Fibroblast of skin of left biceps (primary cell): ENCODE measurements at places on chromosomes 13 and 19.

DNA sequence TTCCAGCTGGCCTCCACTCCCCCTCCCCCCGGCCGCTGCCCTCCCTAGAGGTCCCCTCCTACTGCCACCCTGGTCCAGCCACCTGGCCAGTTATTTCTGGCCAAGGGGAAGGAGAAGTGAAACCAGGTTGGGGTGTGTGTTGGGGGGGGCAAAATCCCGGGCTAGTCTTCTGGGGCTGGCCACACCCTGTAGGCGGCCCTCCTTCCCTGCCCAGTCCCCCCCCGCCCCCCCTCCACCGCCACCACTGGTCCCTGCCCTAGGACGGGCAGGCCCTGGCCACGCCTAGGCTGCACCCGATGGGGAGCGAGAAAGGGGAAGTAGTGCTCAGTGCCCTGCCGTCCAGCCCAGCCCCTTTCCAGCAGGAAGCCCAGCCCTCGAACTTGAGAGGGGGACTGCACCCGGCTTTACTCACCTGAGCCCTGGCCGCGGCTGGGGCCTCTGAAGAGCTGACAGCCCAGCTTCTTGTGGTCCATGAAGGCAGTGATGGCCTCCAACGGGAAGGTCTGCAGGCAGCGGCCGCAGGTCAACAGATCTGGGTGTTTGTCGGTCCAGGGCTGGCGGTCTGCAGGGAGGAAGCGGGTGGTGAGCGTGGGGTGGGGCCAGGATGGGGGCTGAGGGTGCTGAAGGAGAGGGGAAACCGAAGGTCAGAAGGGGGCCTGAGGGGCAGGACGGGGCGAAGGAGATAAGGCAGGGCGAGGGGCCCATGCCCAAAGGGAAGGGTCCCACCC lies 813 bp downstream of the ZNF296 start:
- DNase-seq = no peak

DNA sequence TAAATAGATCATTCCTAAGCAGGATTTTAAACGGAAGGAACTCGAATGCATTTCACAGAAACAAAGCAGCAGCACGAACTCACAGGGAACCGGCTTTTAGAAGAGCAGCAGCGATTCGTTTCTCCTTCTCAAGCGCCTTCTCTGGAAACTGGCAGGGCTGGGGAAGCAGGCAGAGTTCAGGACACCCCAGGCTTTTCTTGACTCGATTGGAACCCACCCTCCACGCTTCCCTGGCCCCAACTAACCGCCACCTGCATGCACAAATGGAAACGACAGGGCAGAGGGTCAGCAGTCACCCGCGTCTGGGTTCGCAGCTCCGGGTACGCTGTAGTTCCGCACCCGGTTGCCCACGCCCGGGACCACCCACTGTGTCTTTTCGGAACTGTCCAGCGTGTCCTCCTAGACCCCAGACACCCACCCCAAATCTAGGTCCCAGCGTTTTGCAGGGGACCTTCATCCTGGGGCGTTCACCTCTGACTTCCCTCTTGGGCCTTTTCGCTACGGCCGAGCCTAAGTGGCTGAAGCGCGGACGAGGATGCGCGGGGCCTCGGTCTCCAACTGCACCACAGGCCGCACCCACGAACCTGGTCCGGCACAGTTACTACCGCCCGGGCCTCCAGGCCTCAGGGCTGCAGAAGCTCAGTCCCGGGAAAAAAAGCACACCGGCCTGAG lies 500 bp downstream of the ZFP30 start:
- DNase-seq = no peak

DNA sequence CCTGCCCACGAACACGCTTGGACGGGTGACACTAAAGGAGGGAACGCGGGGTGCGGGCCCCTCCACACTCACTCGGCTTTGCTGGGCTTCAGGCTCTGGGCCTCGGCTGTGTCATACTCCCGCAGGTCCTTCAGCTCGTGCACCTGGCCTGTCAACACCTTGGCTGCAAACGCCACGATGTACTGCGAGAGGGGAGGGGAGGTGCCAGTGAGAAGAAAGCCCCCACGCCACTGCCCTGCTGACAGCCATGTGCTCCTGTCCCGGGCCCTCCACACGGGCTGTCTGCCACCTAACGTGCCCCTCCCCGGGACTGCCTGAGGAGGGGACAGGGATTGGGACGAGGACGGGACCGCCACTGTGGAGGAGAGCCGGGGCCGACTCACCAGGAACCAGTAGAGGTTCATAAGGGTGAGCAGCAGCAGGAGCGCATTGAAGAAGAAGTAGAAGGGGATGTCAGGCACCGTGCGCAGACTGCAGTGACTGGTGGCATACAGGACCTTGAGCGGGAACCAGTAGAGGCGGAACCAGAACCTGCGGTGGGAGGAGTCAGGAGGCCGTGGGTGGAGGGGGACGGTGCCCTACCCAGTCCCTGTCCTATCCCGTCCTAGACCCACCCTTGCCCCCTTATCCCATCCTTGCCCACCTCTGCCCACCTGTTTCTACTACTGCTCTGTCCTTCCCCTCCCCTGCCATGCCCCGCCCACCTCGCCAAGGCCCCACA lies 16.9 kb downstream of the CERS1 start:
- no peak for DNase-seq

DNA sequence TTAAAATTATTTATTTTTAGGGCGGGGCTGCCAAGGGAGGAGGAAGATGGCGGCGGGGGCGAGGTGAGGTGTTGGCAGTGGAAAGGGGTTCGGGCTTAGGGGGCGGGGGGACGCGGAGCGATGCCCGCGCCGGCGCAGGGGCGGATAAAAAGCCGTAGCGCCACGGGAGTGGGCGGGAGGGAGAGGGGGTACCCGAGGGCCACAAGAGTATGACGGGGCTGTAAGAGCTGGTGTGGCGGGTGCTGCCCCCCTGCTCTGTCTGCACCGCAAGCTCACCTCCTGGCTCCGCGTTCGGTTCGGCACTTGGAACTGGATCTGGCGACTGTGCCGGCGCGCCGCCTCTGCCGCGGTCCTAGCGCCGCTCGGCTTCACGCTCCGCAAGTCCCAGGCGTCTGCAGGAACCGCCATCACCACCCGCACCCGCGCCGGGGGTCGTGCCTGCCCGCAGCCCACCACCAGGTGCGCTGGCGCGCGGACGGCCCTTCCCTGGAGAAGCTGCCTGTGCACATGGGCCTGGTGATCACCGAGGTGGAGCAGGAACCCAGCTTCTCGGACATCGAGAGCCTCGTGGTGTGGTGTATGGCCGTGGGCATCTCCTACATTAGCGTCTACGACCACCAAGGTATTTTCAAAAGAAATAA lies 265.2 kb upstream of the SGCG start:
- DNase-seq = no peak

DNA sequence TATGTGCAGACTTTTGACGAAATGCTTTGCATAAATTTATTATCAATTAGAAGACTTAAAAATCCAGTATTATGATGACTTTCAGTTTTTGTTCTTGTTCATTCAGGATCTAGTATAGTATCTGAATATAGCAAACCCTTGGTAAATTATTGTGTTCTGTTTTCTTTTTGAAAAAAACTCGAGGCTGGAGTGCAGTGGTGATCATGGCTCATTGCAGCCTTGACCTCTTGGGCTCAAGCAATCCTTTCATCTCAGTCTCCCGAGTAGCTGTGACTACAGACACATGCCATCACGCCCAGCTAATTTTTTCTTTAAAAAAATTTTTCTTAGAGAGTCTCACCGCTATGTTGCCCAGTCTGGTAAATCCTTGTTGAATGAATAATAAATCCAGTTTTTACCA lies 4.6 kb downstream of the FARP1 start:
- no peak for DNase-seq

- DNase-seq = no peak
Measured at GRCh38 chr19:6358003-6358402, 3.3 kb upstream of the CLPP start.
